ENCODE measurements at places on chromosomes 4 and X.

DNA sequence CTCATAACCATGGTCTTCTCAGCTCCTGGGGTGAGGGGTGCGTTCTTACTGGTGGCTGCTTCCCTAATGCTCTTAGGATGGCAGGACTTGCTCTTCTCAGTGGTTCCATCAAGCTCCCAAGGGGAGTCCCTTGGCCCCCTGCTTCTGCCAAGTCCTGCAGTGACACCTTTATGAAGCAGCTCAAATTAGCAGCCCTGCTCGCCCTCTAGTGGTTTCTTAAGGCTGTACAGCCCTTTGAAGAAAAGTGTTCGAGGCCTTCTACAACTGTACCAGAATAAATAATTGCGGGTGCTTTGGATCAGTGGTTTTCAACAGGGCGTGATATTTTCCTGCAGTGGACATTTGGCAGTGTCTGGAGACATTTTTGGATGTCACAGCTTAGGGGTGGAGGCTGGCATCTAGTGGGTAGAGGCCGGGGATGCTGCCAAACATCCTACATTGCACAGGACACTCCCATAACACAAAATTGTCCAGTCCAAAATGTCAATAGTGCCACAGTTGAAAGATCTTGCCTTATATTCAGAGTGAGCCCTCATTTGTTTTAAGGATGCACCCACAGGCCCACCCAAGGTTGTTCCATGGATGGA is 204.7 kb upstream of the S100G start:
- DNase-seq: peak; percentile 42

- DNase-seq: no peak
Observed at GRCh38 chrX:34147345-34147744, 15.2 kb upstream of the FAM47A start.

DNA sequence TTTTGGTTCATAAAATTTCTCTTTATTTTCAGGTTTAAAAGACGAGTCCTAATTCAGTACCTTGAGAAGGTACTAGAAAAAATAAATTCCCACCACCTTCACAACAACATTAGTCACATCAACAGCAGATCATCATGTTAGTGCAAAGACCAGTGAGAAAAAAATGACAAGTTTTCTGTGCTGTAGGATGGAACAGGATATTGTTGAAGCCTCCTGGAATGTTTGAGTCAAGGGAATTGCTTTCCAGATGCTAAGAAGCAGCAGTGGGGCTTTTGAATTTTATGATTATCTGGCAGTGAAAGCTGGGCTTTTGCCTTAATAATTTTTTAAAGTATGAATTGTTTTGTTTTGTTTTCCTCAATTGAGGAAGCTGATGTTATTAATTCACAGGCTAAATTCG is 61.0 kb downstream of the INTS6L start:
- no peak for DNase-seq

DNA sequence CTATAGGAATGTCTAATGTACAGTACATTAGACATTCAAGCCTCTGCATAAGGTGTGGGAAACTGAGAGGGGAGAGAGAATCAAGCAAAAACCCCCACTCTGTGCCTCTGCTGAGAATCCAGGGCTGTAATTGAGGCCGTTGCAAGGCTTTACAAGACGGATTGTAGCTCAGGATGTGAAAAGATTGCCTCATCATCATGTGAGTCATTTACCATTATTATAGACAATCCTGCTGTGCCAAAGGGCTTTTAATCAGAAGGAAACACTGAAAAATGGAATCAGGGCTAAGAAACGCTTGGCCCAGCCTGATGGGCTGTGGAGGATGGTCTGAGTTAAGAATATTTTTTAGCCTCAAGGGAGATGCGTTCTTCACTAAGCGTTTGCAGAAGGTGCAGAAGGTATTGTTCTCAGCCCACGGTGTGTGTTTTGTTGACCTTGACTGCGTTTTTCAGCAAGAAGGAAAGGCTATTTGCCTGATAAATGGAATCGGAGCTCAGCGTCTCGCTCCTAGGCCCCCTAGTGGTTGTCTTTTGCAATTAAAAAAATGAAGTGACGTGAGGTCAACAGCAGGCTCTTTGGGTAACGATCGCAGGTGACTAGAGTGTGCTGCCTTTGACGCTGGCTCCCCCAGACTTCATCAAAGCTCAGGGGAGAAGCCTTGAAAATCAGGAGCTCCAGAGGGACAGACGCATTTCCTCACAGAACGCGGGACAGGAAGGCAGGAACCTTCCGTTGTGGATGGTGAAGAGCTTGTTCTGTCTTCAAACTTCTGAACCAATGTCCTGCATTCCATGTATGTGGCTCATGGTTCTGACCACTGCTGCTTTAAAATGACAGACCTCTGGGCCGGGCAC is 18.1 kb upstream of the CHRNA9 start:
- DNase-seq: peak; percentile 85

DNA sequence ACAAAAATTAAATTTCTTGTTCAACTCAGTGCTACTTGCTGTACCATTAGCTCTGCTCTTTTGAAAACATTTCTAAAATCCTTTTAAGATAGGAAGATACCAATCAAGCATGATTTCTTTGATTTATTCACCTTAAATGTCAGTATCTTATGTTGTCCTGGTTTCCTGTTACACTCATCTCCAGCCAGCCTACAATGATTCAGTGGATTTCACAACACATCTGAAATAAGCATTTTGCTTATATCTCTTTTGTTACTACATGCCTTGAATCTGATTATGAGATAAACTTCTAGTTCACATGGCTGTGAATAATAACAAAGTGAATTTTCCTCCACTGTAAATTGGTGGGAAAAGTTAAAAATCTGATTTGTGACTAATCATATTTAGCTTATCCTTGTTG is 112.5 kb upstream of the BMP3 start:
- DNase-seq: no peak

DNA sequence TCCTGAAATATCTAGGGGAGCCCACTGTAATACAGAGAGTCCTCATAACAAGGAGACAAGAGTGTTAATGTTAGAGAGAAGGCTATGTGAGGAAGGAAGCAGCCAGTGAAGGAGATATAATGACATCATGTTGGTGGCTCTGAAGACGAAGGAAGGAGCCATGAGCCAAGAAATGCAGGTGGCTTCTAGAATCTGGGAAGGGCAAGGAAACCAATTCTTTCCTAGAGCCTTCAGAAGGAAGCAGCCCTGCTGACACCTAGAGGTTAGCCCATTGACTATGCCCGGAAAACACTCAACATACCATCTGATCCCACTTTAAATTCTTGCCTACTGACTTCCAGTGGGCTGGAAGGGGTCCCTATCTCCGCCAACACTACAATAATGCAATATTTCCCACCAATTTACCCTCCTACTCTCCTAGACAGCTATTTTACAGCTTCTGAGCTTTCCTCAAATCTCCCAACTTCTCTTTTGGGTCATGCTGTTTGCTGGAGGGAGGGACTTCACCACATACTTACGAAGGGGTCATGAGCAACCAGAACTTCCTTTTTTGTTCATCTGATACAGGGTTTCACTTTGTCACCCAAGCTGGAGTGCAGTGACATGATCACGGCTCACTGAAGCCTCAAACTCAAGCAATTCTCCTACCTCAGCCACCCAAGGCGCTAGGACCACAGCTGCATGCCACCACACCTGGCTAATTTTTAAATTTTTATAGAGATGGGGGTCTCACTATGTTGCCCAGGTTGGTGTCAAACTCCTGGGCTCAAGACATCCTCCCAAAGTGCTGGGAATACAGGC is 25.2 kb upstream of the G3BP2 start:
- DNase-seq: peak; percentile 46

- DNase-seq: no peak
Observed at GRCh38 chrX:113370006-113370405, 529.4 kb upstream of the AMOT start.

DNA sequence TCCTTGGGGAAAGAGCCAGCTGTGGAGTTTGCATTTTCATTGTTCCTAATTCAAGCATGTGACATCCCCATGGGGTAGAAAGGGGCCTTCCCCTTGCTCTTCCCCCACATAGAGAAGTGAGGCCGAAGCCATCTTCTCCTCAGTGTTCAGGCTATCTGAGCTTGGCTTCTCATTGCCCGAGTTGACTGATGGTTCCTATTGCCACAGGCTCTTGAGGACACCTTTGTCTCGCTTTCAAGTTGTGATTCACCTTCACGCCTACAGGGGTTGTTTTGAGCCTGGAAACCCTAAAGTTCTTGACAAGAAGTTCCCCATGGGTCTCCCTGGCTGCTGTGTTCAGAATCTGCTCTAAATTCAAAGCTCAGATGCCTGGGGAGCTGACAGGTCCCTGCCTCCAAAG is 25.0 kb downstream of the CCNQ start:
- DNase-seq: no peak

DNA sequence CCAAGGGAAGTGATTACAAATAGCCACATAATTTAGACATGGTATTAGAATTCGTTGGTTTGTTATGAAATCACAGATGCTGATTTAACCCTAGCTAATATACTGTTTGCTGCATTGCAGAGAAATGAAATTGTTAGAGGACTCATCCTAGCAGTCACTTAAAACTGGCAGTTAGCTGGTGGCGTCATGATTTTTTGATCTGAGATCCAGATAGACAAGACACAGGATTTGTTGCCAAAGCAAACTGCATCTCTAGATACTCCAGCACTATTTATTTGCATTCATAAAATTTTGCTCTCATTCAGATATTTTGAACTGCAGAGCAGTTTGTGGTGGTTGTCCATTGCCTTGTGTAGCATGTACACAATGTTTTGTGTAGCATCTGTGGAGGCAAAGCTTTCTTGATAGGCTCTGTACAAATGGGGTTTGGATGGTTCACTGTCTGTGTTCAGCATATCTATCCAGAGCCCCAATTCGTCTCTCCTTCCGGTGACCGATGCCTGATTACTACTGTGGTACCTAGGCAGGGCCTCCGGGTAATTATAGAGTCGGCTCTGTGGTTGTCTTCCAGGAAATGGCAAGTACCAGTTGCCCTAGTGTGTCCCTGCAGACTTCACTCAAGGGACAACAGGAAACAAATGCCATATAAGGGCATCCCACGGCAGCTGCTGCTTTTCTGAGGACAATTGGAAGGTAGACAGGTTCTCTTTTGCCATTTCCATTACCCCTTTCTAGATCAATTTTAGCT is 30.1 kb upstream of the SPARCL1 start:
- DNase-seq: peak; percentile 39

- no peak for DNase-seq
Observed at GRCh38 chr4:139959396-139959795, 194.6 kb downstream of the MAML3 start.

GRCh38 chrX:153728095-153728494 is 3.4 kb downstream of the ABCD1 start:
- no peak for DNase-seq

- DNase-seq: no peak
Observed at GRCh38 chr4:27881705-27882104, 1021.1 kb downstream of the STIM2 start.

- peak; percentile 46 for DNase-seq
Observed at GRCh38 chrX:130028196-130028595, 45.8 kb downstream of the BCORL1 start.

DNA sequence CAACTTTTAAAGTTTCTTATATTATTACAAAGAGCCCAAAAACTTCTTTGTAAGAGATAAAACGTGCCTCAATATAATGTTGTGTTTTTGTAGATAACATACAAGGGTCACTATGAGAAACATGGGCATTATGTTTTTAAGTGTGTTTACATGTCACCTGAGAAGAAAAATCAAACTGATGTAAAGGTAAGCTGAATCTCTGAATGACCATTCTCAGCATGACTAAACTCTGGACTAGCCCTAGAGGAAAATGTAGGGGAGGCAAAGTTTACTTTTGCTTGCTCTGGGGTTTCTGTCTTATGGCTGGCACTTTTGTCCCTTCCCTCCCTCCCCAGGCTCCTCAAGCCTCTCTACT is 6.8 kb downstream of the MEPE start:
- DNase-seq: no peak

- no peak for DNase-seq
Observed at GRCh38 chr4:47238667-47239066, 207.3 kb downstream of the GABRB1 start.

GRCh38 chr4:125732632-125733031 is 417.9 kb downstream of the FAT4 start:
- no peak for DNase-seq

- no peak for DNase-seq
Observed at GRCh38 chrX:39642071-39642470, 455.7 kb downstream of the BCOR start.

DNA sequence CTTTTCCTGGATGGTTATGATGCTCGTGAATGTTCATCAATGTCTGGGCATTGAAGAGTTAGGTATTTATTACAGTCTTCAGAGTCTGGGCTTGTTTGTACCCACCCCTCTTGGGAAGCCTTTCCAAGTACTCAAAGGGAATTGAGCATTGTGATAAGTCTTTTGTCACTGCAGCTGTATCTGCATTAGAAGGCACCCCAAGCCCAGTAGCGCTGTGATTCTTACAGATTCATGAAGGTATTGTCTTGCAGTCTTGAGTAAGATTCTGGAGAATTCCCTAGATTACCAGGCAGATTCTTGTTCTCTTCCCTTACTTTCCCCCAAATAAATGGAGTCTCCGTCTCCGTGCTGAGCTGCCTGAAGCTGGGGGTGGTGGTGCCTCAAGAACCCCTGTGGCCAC is 173.4 kb upstream of the HUWE1 start:
- no peak for DNase-seq

DNA sequence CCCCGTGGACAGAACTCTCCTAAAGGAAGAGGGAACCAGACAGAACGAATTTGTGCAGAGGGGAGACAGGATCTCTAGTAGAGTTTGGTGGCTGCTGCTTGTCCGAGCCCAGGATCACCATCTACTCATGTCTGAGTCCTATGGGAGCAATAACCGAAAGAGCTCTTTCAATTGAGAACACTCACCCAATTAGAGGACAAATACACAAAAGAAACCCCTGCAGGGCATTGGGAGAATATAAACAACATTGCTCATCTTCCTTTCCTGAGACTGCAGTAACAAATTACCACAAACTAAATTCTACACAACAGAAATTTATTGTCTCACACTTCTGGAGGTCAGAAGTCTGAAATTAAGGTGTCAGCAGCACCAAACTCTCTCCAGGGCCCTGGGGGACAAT is 65.6 kb downstream of the SPINK2 start:
- DNase-seq: no peak

DNA sequence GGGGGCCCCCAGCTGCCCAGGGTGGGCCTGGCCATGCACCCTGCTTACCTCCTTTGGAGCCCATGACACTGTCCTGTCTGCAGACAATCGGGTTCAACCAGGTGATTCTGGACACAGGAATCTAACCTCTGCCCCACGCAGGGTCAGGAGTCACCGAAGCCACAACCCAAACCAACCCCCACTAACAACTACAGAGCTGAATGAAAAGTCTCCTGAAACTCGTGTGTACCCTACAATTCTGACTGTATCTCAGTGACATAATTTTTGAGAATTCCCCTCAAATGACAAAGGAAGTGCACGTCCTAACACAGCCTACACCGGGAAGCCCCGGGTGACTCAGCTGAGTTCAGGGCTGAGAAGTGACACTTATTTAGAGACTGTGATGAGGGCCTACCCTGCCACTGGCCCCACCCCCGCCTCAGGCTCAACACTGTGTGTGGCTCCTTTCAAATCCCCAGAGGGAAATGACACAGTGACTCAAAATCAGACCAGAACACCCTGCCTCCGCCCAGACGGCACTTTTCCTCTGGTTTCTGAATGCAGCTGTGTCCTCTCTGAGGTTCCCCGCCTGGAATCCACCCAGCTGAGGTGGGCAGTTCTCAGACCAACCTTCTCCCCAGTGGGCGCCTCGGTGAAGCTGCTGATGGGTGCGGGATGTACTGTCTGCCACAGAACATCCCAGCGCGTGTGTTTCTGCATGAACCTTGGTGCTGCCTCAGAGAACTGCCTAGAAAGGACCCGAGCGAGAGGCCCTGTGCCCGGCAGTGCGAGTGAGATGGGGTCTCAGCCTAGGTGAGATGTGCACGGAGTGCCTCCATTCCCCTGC is 9.9 kb downstream of the TNIP2 start:
- peak; percentile 94 for DNase-seq
